ENCODE measurements at places on chromosomes 1 and 21.

- peaks cover 70% of the 10 kb centered on the region for H3K4me1 ChIP-seq
- DNase-seq: no peak
- H3K36me3 ChIP-seq: no peaks in the 10 kb centered on the region
- no peaks in the 10 kb centered on the region for H3K27me3 ChIP-seq
- H3K4me3 ChIP-seq: peak overlapping the region; percentile 20
- H3K27ac ChIP-seq: peak overlapping the region; percentile 95
These were observed 115.5 kb upstream of the IRF2BP2 start for GRCh38 chr1:234725177-234726132.

- peaks cover 35% of the 10 kb centered on the region for H3K4me1 ChIP-seq
- H3K27ac ChIP-seq: peak overlapping the region; percentile 70
- no peak for DNase-seq
- no peak overlapping the region for H3K4me3 ChIP-seq
These were observed 107.6 kb downstream of the CCDC185 start for GRCh38 chr1:223500560-223501425.

DNA sequence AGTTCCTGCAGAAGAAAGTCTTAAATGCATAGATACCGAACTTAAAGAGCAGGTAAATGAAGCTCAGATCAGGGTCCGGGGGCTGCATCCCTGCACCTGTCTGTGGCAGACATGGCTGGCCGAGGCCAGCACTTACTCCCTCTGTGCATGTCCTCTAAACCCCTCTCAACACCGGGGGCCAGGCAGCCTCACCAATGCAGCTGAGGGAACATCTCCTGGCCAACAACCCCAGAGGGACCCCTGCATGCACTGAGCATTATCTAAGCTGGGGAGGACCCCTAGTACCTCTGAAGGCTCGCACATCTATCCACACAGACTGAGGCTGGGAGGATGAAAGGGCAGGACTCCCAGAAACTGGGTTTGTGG is 18.4 kb downstream of the TTC34 start:
- no peaks in the 10 kb centered on the region for H3K4me1 ChIP-seq
- no peak overlapping the region for H3K27ac ChIP-seq
- no peak overlapping the region for H3K4me3 ChIP-seq
- no peaks in the 10 kb centered on the region for H3K36me3 ChIP-seq
- H3K27me3 ChIP-seq: no peaks in the 10 kb centered on the region
- DNase-seq: no peak

DNA sequence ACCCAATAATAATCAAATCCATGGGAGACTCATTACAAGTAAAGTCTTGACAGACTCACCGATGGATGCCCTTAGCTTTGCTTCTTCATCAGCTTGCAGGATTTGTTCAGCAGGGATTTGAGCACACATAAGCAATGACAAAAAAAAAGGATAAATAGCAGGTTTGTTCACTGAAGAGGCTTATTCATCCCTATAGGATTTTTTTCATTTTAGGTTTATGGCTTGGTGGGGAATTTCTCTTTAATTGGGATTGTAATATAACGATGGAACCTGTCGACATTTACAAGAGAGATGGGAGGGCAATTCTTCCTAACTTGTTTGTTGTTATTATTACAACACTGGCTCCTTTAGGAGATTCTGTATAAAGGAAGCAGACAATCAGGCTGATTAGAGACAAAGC is 649.1 kb upstream of the PLXNA2 start:
- DNase-seq: no peak
- no peaks in the 10 kb centered on the region for H3K36me3 ChIP-seq
- H3K27me3 ChIP-seq: no peaks in the 10 kb centered on the region
- no peak overlapping the region for H3K4me3 ChIP-seq
- H3K4me1 ChIP-seq: no peaks in the 10 kb centered on the region

- peaks cover 44% of the 10 kb centered on the region for H3K4me1 ChIP-seq
- H3K27ac ChIP-seq: peak overlapping the region; percentile 99
- peak overlapping the region; percentile 87 for H3K4me3 ChIP-seq
- no peak for DNase-seq
- H3K27me3 ChIP-seq: no peaks in the 10 kb centered on the region
These were observed 1.1 kb upstream of the UAP1 start for GRCh38 chr1:162560303-162561036.

GRCh38 chr1:78560811-78561210 is 59.4 kb upstream of the IFI44L start:
- no peak for DNase-seq
- no peak overlapping the region for H3K27ac ChIP-seq
- no peak overlapping the region for H3K4me3 ChIP-seq
- H3K4me1 ChIP-seq: no peaks in the 10 kb centered on the region
- H3K27me3 ChIP-seq: no peaks in the 10 kb centered on the region

GRCh38 chr1:78833491-78833890 is 173.0 kb downstream of the ADGRL4 start:
- no peak overlapping the region for H3K4me3 ChIP-seq
- no peak overlapping the region for H3K27ac ChIP-seq
- H3K27me3 ChIP-seq: no peaks in the 10 kb centered on the region
- H3K4me1 ChIP-seq: no peaks in the 10 kb centered on the region
- DNase-seq: no peak

DNA sequence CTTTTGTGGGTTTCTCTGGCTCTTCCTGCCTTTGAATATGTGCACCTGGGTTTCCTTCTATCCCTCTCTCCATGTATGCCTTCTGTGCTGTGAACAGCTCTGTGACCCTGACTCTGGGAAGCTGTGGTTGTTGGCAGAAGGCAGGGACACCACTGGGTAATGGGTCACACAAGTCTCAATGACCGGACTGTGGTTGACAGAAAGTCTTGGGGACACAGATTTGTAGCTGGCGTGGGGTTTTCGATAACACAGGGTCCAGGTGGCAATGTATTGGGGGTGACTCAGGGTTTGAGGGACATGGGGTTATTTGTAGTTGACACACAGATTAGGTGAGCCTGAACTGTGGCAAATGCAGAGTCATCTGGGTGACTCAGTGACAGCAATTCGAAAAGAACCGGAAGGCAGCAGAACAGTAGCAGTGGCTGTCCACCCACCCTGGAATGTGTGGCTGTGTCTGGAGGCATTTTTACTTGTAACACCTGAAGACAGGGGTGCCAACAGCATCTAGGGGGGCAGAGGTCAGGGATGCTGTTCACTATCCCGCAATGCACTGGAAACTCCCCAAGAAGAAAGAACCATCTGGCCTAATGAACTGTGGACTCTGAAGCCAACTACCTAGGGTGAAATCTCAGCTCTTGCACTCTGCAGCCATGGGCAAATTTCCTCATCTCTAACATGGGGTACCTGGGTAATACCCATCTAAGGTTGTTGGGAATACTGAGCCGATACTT is 13.0 kb upstream of the SLC6A9 start:
- DNase-seq: no peak
- H3K27me3 ChIP-seq: peaks cover 10% of the 10 kb centered on the region
- peaks cover 10% of the 10 kb centered on the region for H3K4me1 ChIP-seq
- no peak overlapping the region for H3K27ac ChIP-seq

DNA sequence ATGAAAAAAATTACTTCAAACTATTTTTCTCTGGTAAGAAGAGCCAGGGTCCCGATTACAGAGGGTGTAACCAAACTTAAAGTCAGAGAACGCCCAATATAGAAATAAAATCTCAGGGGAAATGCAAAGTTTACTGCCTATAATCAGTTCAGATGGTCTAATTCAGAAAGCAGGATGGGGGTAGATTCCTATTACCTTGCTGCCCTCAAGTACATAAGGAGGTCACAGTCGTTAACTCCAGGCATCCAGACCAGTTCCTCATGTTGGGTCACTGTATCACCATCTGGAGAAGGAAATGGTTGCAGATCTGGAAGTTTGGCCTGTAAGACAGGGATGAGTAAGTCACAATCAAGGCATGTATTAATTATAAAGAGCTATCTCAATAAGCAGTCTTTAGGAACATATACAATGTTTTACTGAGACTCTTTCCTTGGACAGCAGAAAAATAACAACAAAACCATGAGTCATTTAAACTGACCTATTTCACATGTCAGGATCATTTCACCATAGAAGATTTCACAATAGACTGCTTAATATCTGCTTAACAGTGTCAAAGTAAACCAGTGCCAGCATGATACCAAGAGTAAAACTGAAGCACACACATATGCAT is 179.4 kb downstream of the SLC45A1 start:
- peaks cover 65% of the 10 kb centered on the region for H3K36me3 ChIP-seq
- H3K27me3 ChIP-seq: no peaks in the 10 kb centered on the region
- no peak for DNase-seq
- H3K4me3 ChIP-seq: no peak overlapping the region
- H3K27ac ChIP-seq: no peak overlapping the region
- H3K4me1 ChIP-seq: peaks cover 42% of the 10 kb centered on the region

All from esophagus squamous epithelium (tissue), 5 donors.